A549 treated with ZK216348 at 1 μM for 4 hours (cell line): ENCODE measurements at places on chromosomes 2 and 18. TPM values are rescaled to one million over a fixed set of nuclear protein-coding genes. Genes with fewer than 3 reads are reported as not detected.

Gene NTSR2
- total RNA-seq = not detected in 5 replicates

Gene HMSD
- 0.28 to 4.2 TPM (median 0.61 TPM) in 4 of 5 replicates, not detected in the other for total RNA-seq

Gene GPR35
- total RNA-seq = 0.34 to 1.6 TPM (median 1.1 TPM) in 5 replicates

Gene ORC4
- 23.4 to 34.3 TPM (median 30.6 TPM) in 5 replicates for total RNA-seq

Gene PLB1
- 1.5 to 1.9 TPM (median 1.8 TPM) in 5 replicates for total RNA-seq

Gene EFEMP1
- 32.3 to 56.8 TPM (median 40.9 TPM) in 5 replicates for total RNA-seq

Gene ALLC
- not detected in 5 replicates for total RNA-seq

Gene SANBR
- 7.9 to 15.4 TPM (median 12.9 TPM) in 5 replicates for total RNA-seq

Gene SERPINB12
- total RNA-seq = not detected in 5 replicates

Gene TMEM198
- total RNA-seq = 0.71 to 1.6 TPM (median 1.2 TPM) in 5 replicates

Gene GRB14
- total RNA-seq = 4.6 to 7.4 TPM (median 5.2 TPM) in 5 replicates

Gene SCYGR4
- total RNA-seq = not detected in 5 replicates

Gene DRC1
- 0.11 to 0.21 TPM (median 0.18 TPM) in 4 of 5 replicates, not detected in the other for total RNA-seq

Gene CDH19
- 0.51 to 1.5 TPM (median 0.87 TPM) in 5 replicates for total RNA-seq

Gene TEKT4
- not detected in 5 replicates for total RNA-seq

Gene C2orf69
- 3.0 to 10.0 TPM (median 8.0 TPM) in 5 replicates for total RNA-seq
